NCI-H446 (cell line): ENCODE measurements at places on chromosomes 4 and X.

- no peak for DNase-seq
Measured at GRCh38 chrX:133981924-133982323, 3.5 kb downstream of the GPC3 start.

DNA sequence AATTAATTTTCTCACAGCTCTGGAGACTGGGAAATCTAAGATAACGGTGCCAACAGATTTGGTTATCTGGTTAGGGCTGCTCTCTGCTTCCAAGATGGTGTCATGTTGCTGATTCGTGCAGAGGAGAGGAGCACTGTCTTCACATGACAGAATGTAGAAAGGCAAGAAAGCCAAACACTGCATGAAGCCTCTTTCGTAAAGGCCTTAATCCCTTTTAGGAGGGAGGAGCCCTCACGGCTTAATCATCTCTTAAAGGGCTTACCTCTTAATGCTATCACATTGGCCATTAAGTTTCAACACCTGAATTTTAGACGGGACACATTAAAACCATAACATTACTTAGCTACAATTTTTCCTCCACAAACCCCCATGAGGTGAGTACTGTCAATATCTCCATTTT lies 174.1 kb downstream of the COX18 start:
- no peak for DNase-seq

DNA sequence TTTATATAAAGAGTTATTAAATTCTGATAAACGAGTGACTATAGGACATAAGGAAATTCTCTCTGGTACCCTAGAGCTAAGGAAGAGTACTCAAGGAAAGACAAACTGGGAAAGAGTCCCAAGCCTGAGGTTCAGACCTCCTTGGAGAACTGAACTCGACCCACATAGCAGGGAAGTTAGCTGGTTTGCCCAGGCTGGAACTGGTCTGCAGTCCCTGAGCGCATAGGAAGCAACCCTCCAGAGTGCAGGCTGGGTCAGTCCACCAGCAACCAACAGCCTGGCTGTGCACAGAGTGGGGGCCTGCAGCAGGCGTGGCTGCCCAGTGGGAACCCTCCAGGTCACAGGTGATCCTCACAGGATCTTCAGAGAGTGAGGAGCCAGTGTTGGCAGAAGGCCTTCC lies 114.1 kb downstream of the SOWAHB start:
- no peak for DNase-seq

- DNase-seq = peak; percentile 65
Measured at GRCh38 chrX:18938710-18939109, 45.2 kb downstream of the PHKA2 start.

- no peak for DNase-seq
Measured at GRCh38 chr4:6526156-6526555, 48.8 kb upstream of the MAN2B2 start.

DNA sequence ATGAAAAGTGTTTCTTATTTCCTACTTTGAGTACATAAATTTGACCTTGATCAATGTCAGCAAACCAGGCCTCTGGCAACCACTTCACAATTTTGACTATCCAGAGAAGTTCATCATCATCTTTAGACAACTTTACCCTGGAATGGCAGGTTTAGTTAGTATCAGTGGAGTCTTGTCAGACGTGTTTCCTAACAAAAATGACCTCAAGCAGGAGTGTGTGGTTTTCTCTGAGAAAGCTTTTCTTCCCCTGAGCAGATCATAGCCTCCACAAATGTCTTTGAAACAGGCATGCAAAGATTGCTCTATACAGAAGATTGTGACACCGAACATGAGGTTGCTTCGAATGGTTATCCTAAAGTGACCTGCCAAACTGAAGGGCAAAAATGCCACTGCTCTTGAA lies 642.3 kb downstream of the RPA4 start:
- no peak for DNase-seq

DNA sequence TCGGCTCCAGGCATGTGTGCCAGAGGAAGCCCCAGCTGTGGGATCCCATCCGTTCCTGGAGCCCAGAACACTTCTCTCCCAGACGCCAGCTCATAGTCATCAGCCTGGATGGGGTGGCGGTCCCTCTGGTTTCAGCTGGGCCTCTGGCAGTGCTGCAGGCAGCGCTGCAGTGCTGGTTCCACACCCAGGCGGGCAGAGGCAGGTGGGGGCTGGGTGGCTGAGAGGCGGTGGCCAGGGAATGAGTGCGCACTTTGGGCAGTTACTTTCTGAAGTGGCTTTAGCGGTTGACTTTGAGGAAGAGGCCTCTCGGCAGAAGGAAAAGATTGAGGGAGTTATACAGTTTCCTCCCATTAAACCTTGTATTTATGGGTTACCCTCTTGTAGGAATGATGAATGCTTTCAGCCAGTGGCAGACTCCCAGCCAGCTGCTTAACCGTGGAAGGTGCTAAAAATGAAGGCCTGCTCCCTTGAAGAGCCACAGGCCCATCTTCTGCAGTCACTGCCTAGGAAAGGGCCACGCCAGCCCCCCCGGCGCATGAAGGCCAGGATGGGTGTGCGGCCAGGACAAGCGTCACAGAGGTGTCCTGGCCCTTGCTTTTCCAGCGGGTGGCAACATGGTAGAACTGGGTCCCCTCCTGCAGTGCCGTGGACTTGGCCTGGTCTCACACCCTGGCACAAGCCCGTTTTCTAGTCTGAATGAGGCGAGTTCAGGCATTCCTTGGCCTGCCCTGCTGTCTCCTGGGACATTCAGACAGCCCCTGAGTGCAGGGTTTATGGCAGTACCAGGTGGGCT lies 9.9 kb downstream of the TADA2B start:
- DNase-seq = no peak

- DNase-seq = no peak
Measured at GRCh38 chr4:168623484-168623883, 126.6 kb downstream of the PALLD start.

- DNase-seq = peak; percentile 75
Measured at GRCh38 chr4:183471946-183472708, 27.7 kb downstream of the CDKN2AIP start.

GRCh38 chr4:153349206-153349805 lies 4.8 kb downstream of the MND1 start:
- no peak for DNase-seq

DNA sequence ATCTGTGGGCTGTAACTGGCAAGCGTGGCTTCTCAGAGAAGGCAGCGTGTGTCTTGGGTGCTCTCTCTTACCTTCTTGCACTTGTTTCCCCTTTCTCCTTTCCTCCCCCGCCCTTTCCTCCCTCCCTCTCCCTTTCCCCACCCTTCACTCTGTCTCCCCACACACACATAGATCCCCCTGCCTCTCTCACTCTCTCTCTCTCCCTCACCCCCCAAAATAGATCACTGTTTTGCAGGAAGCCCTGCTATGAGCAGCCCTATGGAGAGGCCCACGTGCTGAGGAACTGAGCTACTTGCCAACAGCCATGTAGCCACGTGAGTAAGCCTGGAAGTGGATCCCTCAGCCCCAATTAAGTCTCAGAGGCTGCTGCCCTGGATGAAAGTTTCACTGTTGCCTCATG lies 4.3 kb upstream of the PNMA6E start:
- DNase-seq = no peak

- no peak for DNase-seq
Measured at GRCh38 chr4:95546221-95546620, 2.6 kb downstream of the UNC5C start.

DNA sequence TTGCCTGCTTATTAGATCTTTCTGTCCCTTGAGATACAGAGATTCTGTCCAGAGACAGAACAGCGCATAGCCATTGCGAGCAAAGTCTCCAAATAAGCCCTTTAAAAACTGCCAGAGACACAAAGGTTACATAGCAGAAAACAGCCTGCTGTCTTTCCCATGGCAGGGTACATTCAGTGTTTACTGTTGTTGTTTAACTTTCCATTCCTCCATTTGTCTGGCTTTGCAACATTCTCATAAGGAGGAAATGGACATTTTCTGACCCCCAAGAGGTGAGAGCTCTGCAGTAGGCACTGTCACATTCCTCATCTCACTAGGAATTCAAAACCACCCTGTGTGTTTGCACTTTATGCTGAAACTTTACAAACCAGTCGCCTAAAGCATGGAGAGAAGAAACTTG lies 48.3 kb downstream of the PDE5A start:
- no peak for DNase-seq

DNA sequence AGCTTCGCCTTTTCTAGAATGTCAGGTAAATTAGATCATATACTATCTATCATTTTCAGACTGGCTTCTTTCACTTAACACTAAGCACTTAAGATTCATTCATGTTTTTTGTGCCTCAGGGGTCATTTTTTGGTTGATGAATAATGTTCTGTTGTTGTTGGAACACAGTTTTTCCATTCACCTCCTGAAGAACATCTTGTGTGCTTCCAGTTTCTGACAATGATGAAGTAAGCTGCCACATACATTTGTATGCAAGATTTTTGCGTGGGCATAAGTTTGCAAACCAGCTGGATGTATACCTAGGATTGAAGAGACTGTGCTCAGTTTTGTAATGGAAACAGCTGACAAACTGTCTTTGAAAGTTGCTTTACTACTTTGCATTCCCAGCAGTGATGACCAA lies 37.6 kb downstream of the MAGEA9 start:
- DNase-seq = no peak

DNA sequence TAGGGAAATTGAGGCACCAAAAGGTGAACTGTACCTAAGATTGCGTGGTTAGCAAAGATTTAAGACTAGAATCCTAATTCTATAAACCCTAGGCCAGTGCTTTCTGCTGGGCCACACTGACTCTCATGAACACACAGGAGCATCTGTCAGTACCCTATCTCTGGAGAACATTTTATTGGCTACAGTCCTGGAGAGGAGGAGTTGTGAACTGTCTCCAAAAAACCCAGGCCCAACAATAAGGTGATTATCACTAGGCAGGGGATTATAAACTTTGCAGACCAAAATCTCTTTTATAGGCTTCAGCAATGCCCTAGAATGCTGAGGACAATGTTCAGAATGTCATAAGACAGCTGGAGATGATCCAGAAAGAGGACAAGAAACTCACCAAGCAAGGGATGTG lies 24.1 kb downstream of the OPHN1 start:
- no peak for DNase-seq

DNA sequence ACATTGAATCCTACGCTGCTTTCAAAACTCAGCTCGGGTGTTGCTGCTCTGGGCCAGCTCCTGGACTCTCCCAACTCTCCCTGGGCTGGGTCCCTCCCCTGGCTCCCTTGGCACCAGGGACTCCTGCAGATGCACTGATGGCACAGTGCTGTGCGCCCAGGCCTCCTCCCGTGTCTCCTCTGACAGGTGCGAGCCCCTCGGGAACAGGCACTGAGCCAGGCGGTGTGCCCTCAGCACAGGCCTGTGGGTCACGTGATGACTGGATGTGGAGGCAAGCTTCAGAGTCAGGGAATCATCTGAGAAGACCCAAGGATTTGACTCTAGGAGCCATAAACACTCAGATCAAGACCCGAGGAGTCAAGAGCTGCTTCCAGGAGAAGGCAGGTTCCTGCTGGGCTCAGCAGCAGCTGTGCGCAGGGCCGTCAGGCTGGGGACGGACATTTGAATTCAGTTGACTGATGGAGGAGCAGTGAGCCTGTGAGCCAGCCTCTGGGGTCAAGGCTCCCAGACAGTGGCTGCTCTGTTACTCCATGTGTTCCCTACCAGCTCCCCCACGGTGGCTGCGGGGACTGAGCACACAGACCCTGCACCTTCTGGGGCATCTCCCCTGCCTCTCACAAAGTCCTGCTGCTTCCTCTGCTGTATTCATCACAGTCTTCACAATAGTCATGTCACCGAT lies 33.0 kb downstream of the NAT8L start:
- no peak for DNase-seq

GRCh38 chr4:10746371-10747171 lies 62.0 kb upstream of the CLNK start:
- no peak for DNase-seq

DNA sequence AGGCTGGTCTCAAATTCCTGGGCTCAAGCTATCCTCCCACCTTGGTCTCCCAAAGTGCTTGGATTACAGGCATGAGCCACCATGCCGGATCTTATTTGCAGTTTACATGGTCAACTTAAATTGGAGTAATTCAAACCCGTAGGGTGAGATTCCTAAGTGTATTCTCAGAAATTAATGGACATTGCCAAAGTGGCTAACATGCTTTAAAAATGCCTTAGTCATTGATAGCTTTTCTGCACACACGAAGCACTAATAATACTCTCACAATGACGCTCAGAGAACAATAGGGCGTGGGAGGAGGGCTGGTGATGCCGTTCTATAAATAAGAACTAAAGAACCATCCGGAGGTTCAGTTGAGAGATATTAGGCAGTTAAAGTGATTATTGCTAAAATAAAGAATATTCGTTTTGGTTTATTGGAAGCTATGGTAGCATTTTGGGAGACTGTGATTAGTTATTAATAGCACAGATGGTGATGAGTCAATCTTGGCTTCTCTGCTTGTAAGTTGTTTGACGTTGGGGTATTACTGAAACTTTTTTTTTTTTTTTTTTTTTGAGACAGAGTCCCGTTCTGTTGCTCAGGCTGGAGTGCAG lies 79.1 kb downstream of the TRAPPC11 start:
- DNase-seq = no peak

- DNase-seq = no peak
Measured at GRCh38 chrX:23493941-23494374, 159.3 kb downstream of the PTCHD1 start.

- DNase-seq = no peak
Measured at GRCh38 chr4:77449171-77449570, 156.4 kb upstream of the CXCL13 start.

- DNase-seq = no peak
Measured at GRCh38 chrX:102546828-102547493, 30.4 kb upstream of the TMSB15A start.

DNA sequence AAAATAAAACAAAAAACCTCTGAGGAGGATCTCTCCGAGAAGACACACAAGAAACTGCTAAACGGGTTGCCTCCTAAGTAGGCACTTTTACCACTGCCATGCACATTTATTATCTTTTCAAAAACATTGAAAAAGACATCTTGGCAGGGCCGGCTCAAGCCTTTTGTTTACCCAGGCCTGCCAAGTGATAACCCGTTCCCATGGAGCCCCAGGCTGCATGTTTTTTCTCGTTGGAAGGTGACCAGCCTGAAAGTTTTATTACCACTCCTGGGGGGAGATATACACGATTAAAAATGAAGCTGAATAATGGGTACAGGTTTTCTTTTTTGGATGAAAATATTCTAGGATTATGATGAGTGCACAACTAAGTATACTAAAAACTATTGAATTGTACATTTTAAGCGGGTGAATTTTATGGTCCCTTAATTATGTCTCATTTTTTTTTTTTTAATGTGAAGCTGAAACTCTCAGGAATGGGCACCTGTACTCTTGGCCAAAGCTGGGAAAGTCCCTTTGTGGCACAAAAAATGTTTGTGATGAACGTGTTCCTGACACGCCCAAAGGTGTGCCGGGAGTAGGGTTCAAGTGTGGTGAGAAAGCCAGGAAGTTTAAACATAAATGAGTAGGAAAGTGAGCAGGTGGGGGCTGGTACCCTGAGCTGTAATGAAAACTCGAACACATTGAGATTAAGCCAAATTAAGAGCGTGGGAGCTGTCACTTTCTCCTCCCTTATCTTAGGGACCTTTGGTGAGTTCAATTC lies 1.5 kb upstream of the MAP7D2 start:
- DNase-seq = no peak

DNA sequence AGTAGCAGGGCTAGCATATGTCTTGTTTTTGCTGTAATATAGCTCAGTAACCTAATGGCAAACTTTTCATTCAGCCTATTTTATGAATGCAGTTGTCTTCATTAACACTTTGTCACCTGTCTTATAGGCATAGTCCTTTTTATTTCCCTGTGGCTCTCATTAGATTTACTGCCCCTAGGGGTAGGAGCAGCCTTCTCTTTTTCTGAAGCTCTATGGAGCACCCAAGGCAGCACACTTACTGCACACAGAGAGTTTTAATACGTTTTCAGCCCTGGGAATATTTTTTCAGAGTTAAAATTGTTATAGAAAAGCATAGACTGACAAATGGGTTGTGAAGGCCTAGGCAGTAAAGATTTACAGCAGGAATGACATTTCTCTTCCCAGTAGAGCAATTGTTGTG lies 406.8 kb downstream of the TMA16 start:
- DNase-seq = no peak
